Stimulated activated CD8-positive, alpha-beta memory T cell treated with anti-CD3 and anti-CD28 coated beads, Interleukin-4, amount 100 ng/mL, for 4 hours (primary cell): ENCODE measurements at places on chromosomes 6 and 20.

GRCh38 chr6:148414836-148415235 lies 72.2 kb downstream of the SASH1 start:
- no peak for DNase-seq

DNA sequence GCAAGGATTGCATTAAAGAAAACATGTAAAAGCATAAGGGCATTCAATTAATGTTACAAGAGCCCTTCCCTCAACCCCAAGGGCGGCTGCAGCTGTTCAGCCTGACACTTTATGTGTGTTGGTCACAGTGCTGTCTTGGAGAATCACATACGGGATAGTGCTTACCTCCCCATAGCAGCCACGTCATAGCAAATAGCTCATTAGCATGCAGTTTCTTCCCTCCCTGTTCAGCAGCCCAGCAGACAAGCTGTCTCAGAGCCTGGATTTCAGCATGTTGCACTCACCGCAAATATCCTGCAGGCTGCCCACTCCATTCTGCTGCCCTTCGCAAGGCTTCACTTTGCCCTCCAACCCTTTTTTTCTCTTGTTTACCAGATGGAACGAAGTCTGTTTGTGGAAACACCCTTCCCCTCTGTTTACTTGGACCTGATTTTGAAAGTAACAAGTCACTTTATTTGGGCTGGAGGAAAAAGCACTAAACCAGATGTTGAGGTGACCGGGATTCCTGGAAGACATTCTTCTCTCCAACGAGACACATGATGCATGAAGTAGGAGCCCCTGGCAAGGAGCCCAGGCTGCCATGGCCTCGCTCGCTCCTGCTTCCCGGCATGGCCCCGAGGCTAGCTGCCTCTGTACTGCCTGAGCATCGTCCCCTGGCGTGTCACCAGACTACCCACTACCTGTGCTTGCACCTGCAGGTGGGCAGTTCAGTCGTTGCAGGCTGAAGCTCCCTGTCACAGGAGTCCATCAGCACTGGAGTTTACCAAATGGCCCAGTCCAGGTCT lies 151.6 kb upstream of the GMDS start:
- DNase-seq, result no peak

DNA sequence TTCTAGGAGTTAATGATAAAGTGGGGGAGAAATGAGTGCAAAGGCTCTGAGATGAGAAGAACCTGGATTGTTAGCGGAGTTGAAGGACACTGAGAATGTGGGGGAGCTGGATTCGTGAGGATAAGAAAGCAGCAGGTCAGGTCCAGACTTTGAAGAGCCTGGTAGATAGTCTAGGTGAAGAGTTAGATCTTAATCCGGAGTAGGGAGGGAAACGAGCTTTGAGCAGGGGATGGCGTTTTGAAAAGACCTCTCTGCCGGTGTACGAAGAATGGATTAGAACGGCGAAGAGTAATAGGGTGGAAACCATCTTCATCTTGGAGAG lies 487 bp upstream of the PHF20 start:
- DNase-seq, result no peak

DNA sequence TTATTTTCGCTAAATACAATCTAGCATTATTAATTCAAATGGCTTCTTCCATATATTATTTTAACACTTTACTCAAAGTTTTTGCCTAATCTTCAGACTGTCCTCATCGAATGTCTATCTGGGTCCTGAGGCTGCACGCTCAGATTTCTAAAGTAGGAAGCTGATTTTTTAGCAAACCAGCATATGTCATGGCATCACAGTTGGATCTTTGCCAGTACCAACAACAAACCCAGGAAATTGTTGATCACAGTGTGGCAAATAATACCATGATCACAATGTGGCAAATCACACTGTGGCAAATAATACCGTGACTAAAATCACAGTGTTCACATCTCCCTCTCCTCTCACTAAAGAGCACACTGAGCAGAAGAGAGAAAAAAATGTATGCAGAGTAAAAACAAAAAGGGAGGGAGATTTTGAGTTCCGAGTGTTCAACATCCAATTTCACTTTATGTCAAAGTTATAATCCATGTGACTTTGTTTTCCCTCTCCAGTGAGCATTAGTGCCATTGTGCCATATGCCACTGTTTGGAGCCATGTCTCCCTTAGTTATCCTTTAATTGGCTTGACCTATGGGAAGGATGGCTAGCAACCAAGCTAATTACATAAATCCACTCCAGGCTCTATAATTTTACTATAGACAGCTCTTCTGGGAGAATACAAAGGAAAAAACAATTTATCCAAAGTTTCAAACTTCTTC lies 1059.6 kb downstream of the HACE1 start:
- DNase-seq, result no peak

DNA sequence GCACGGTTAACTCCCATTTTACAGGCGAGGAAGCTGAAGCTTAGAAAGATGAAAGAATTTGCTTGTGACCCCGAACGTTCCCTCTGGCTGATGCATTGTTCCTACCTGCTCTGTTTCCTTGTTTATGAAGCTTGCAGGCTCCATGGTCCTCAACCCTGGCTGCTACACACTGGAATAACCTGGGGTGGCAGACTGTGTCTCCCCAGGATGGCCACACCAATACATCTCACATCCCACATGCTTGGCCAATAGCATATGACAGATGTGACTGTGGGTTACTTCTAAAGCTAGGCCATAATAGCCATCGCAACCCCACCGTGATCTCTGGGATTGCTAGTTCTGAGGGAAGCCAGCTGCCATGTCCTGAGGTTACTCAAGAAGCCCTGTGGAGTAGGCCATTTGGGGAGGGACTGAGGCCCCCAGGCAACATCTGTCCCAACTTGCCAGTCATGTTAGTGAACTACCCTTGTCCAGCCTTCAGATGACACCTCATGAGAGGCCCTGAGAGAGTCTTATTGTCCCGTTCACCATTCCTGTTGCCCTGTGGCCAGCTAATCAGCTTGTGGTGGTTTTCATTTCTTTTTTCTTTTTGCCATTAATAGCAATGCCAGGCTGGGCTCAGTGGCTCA lies 6.7 kb upstream of the FAM110A start:
- no peak for DNase-seq

DNA sequence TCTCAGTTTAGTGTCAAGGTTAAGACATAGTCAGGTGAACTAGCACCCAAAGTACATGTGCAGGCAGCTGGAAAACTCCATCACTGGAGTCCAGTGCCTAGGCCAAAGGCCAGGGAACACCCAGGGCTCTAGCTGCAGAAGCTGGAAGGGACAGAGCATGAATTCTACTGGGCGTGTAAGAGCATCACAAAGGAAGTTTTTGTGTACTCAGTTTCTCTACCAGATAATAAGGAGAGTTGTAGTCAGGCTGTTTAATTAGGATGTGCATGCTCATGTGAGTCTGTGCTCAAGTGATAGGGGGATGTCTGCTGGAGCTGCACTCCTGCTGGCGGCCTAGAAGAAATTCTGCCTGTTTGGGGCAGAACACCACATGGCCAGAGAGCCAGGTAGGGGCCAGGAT lies 8.1 kb downstream of the L3MBTL1 start:
- no peak for DNase-seq

DNA sequence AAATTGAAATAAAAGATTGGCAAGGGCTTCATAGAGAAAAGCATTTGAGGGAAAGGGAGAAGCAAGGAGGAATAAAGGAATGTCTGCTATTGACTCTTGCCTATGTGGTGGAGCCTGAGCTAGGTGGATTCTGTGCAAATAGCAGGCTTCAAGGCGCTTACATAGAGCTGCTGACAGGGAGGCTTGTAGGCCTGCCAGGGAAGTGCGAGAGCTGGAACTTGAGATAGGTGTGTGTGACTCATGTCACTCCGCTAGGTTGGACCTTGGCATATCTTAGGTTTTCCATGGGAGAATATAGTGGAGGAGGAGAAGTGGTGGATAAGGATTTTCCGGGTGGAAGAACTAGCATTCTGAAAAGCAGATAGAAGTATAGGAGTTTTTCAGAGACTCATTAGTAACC lies 14.0 kb downstream of the SNRNP48 start:
- no peak for DNase-seq

DNA sequence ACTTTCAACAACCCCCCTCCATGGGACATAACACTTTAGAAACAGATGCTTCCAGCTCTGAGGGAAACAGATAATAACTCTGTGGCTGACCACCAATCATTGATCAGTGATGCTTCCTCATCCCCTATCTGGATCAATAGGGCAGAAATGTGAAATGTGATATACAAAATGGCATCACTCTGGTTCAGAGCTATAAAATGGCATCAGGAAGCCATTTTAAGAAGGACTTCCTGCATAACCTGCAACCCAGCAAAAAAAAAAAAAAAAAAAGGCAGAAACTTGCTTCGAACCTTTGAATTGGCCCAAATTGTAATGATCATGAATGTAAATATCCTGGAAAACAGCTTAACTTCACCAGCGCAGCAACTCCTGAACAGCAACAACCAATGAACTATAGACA lies 48.0 kb upstream of the RNGTT start:
- no peak for DNase-seq

DNA sequence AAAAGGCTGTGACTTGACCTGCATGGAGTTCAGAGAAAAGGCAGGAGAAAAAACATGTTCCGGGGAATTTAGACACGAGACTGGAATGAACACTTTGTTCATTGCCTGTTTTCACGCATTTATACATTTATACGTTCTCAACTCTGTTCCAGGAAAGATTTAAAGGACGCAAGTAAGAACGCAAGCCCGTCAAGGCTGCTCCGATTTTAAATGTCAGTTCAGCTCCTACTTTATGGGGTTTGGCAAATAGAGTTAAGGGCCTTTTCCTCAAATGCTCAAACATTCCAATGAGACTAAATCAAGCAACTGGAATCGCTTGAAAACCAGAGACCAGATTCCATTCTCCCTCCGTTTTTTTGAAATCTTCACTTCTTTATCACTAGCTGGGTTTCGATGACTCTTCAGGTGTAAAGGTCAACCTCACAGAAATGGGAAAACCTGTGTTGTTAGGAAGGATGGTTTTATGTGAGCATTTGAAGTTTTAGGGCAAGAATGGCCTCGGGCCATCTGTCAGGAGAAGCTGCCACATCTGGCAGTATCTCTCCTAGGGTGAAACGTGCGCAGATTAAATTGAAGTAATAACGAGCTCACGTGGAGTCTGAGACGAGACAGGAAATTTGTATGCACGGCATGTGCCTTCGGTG lies 24.9 kb downstream of the TTLL2 start:
- no peak for DNase-seq

DNA sequence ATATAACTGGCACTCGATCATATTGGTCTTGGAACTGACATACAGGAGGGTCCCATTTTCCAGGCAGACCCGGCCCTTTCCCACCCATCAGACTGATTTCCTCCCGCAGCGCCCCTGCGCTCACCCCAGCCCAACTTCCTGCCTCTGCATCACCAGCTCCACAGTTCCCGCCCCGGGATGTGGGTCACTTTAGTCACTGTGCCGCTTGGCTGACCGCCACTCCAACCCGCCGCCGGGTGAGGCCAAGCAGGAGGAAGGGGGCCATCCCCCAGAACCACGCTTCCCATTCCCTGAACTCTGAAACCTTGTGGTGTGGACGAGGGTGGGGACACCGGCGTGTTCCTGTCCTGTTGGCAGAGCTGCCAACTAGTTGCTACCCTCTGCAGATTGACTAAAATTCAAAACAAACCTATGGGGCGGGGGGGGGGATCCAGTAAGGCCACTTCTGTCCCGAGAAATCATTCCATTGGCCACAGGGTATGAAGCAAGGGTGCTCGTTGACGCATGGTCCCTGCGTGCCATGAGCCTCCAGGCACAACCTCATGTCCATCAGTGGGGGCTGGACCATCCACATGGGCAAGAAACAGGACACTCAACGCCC lies 12.3 kb downstream of the TGM2 start:
- no peak for DNase-seq

DNA sequence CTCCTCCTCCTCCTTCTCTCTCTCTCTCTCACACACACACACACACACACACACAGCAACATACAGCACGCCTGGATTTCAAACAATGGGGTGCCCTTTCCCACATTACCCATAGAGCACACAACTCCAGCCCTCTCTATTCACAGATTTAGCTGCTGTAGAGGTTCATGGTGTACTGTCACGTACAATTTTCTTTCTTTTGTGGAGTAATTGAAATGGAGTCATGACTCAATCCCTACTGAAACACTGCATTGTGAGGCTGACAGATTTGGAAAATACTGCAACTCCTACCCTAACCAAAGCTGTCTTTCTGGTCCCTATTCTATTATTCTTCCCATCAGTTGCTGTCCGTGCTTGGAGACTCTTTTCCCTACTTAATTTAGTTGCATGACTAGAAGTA lies 166.9 kb downstream of the EDN1 start:
- DNase-seq, result no peak

GRCh38 chr6:156589281-156589680 lies 187.9 kb upstream of the ARID1B start:
- no peak for DNase-seq

DNA sequence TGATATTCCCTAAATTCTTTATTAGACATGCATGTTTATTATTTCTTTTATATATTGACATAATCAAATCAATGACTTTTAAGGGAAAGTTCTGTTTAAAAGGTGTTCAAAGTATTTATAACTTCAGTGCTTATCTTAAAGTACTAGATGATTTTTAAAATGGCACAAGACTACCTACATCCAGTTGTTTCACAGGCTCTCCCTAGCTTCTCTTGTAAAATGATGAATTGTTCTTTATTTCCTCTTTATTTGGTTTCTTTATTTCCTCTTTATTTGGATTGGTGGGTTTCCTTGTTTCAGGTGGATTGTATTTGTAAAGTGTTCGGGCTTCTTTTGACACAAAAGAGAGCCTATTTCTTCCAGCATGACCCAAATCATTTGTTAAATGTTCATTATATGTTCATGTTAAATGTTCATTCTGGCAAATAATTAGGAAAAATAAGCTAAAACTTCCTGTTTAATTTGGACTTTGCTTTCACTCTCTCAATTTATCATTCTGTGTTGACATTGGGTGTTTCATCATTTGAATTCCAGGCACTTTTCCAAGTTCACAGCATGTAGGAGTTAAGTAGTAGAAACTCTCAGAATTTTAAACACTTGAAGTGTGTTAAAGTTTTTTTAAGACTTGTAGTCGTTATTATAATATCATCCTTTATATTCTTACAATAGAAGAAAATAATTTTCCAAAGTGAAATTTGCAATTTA lies 24.6 kb downstream of the MLIP start:
- no peak for DNase-seq

DNA sequence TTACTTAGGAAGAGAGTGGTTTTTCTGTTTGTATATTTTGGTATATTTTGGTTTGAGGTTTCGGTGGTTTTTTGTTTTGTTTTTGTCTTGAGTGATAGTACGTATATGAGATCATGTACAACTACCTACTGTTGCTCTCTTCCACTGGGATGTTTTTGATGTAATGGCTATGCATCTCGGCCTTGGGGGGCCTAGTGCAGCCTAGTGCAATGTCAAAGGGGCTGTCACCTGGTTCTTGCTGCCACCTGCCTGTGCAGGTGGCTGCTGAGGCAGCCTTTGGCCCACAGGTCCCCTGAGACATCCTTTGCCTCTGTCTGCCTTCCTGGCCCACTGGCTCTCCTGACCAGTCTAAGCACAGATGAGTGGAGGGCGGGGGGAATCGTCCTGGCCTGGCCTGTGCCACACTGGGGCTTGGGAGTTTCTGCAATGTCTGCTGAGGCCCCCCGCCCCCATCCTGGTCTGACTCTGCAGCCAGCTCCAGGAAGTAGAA lies 546.6 kb downstream of the CD83 start:
- no peak for DNase-seq

- no peak for DNase-seq
Observed at GRCh38 chr6:149190224-149190831, 127.2 kb upstream of the TAB2 start.
